Activated T-cell treated with anti-CD3 and anti-CD28 coated beads, Interleukin-2, amount 50 U/mL, for 72 hours (primary cell): ENCODE measurements at places on chromosomes 2 and 18. TPM values are rescaled to one million over a fixed set of nuclear protein-coding genes. Genes with fewer than 3 reads are reported as not detected.
A peak's percentile ranks its signal among the peaks of the same experiment; 100 is the strongest.

DNA sequence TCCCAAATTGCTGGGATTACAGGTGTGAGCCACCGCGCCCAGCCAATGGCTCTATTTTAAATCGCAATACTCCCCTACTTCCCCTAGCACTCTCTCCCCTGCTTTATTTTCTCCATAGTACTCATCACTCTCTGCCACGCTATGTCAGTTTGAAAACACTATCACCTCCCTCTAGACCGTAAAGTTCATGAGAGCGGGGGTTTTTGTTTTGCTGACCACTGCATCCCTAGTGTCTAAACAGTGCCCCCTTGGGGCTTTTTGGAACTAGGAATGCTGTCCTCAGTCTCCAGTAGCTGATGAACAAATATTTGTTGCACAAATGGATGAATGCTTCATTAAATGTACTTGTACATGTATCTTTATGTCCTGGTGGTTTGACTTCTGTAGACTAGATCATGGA lies 44.1 kb downstream of the ATOH8 start:
- no peak for DNase-seq
- peaks cover 16% of the 10 kb centered on the region for H3K27me3 ChIP-seq
- H3K4me1 ChIP-seq = peaks cover 14% of the 10 kb centered on the region
- H3K36me3 ChIP-seq = peaks cover 3% of the 10 kb centered on the region
- H3K4me3 ChIP-seq = no peak overlapping the region

DNA sequence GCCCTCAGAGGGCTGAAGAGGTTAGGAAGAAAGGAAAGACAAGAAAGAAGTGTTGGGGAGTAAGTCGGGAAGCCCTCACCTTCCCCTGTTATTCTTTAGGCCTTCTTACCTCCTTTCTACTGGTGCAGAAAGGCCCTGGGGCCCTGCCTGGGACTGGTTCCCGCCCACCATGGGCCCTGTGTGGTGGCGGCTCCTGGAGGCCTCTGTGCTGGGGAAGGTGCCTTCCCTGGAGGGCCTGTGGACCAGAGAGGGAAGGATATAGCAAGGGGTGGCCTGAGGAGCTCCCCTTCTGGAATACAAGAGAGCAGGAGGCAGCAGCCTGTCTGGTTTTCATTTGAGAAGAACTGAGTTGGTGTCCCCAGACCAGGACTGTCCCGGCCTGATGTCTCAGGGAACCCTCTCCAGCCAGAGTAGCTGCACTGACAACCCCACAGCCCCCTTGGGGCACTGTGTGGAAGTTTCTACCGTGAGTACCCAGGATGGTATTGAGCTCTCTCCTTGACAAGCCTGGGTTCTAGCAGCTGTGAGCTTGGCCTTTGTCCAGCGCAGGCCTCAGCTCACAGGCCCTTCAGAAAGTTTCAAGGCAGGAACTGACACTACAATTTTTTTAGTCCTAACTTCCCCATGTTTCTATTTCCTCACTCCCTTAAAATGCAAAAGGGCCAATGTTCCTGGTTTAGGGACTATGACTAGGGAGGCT lies 47.1 kb downstream of the EFR3B start:
- H3K36me3 ChIP-seq = no peaks in the 10 kb centered on the region
- no peak for DNase-seq
- H3K27me3 ChIP-seq = no peaks in the 10 kb centered on the region
- no peak overlapping the region for H3K27ac ChIP-seq

DNA sequence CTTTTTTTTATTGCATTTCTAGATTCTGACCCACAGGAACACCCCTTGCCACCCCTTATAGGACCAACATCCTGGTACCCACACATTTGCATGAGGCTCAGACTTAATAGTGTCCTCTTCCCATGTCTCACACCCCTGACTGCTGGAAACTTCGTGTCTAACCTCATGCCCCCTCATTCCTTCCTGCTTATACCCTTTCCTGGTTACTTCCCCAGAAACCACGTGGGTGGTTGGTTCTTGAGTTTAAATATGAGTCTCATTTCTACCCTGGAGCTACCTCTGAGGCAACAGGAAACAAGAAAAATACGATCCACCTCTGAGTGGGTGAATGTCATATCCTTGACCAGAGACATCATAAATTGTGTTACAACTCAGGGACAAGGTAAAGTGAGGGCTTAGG lies 1.6 kb downstream of the TNP1 start:
- DNase-seq = peak; percentile 10
- peak overlapping the region; percentile 33 for H3K4me3 ChIP-seq
- H3K36me3 ChIP-seq = no peaks in the 10 kb centered on the region
- H3K4me1 ChIP-seq = peaks cover 25% of the 10 kb centered on the region

DNA sequence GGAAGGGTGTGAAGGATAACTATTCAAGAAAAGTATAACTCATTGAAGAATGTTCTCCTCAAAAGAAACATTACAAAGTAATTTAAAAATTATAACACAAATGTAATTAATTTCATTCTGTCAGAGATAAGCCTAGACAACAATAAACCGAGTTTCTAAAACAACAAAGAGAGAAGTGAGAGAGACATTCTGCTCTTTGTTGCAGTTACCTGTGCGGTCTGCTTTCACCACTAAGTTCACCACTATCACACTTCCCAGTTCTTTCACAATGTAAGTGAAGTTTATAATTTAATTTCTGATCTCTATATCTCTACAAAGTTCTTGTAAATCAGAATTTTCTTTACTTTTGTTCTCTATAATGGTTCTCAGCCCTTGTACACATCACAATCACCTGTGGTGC lies 76.3 kb upstream of the FRZB start:
- no peak overlapping the region for H3K4me3 ChIP-seq
- no peak overlapping the region for H3K27ac ChIP-seq
- peaks cover 2% of the 10 kb centered on the region for H3K36me3 ChIP-seq
- no peaks in the 10 kb centered on the region for H3K27me3 ChIP-seq

GRCh38 chr2:69251943-69252342 lies 135.1 kb downstream of the GFPT1 start:
- H3K4me3 ChIP-seq = no peak overlapping the region
- H3K27me3 ChIP-seq = peaks cover 19% of the 10 kb centered on the region
- no peaks in the 10 kb centered on the region for H3K4me1 ChIP-seq
- H3K36me3 ChIP-seq = no peaks in the 10 kb centered on the region

DNA sequence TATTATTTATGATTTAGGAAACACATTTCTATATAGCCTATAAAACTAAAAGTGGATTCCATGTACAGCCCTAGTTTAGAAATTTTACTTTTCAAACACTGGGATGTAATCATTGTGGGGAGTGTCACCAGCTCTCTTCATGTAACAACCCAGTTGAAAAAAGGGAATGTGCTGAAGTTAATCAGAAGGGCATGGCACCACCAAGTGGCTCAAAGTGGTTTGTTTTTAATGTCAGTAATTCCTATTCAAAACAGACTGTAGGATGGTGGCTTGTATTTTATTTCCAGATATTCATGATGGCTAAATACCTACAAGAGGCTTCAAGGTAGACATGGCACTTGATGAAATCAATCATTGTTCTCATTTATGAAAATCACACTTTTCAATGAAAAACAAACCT lies 58.1 kb upstream of the TMEM182 start:
- no peaks in the 10 kb centered on the region for H3K4me1 ChIP-seq
- DNase-seq = peak; percentile 10
- H3K4me3 ChIP-seq = no peak overlapping the region
- no peak overlapping the region for H3K27ac ChIP-seq
- no peaks in the 10 kb centered on the region for H3K36me3 ChIP-seq

GRCh38 chr2:95349568-95350322 lies 52.6 kb downstream of the KCNIP3 start:
- H3K4me1 ChIP-seq = no peaks in the 10 kb centered on the region
- H3K27me3 ChIP-seq = peaks cover 6% of the 10 kb centered on the region
- no peaks in the 10 kb centered on the region for H3K36me3 ChIP-seq
- DNase-seq = no peak
- H3K4me3 ChIP-seq = no peak overlapping the region

GRCh38 chr2:160207271-160207670 lies 7.2 kb upstream of the ITGB6 start:
- no peak overlapping the region for H3K4me3 ChIP-seq
- H3K27ac ChIP-seq = no peak overlapping the region
- no peaks in the 10 kb centered on the region for H3K36me3 ChIP-seq
- H3K27me3 ChIP-seq = peaks cover 14% of the 10 kb centered on the region
- H3K4me1 ChIP-seq = peaks cover 49% of the 10 kb centered on the region

GRCh38 chr2:98478088-98478551 lies 33.5 kb downstream of the INPP4A start:
- DNase-seq = no peak
- H3K4me3 ChIP-seq = peak overlapping the region; percentile 78
- peak overlapping the region; percentile 30 for H3K27ac ChIP-seq
- H3K36me3 ChIP-seq = peaks cover 2% of the 10 kb centered on the region
- no peaks in the 10 kb centered on the region for H3K27me3 ChIP-seq

DNA sequence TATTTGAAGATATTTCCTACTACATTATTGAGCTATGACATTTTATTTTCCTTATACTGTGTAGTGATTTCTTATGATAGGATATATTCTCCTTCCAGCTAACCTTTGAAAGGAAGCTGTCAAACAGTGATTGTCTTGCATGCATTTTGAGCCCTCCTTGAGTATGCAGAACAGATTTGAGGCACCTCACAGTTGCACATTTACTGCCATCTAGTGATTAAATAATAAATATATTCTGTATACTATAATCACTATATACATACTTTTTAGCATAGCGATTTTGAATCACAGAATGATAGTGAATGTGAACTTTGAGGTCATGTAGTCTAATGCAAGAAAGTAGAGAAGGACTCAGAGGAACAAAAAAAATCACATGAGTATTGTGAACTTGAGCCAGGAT lies 268.4 kb upstream of the CDH19 start:
- DNase-seq = no peak
- no peaks in the 10 kb centered on the region for H3K27me3 ChIP-seq
- H3K4me3 ChIP-seq = no peak overlapping the region
- H3K4me1 ChIP-seq = no peaks in the 10 kb centered on the region

The POTEJ gene
- total RNA-seq = not detected

The LRRTM4 gene
- total RNA-seq = not detected

The ELMOD3 gene
- total RNA-seq = 19.3 TPM

The PIEZO2 gene
- total RNA-seq = not detected
